ENCODE measurements at places on chromosomes 7 and 10.

DNA sequence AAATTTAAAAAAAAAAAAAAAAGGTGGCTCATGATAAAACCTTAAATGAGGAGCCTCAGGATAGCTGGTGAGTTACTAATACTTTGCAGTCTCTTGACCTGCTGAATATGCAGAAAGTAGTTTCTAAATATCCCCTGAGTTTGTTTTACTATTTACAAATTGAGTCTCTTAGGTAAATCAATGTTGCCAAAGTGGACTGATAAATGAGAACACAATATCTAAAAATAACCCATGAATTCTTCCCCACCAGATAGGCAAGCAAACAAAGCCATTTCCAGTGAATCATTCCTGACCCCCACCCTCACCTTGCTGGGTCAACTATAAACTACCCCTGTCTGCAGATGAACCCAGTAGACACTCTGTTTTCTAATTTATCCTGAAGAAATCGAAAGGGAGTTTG, 78.9 kb downstream of the GFRA1 start:
- DNase-seq: no peak

DNA sequence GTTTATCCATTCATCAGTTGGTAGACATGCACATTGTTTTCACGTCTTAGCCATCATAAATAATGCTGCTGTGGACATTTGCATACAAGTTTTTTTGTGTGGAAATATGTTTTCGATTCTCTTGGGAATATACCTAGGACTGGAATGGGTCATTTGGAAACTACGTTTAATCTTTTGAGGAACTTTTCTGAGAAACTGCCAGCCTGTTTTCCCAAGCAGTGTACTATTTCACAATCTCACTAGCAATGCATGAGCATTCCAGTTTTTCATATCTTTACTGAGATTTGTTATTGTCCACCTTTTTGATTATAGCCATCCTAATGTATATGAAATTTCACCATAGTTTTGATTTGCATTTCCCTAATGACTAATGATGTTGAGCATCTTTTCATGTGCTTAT, 95.7 kb upstream of the JAZF1 start:
- no peak for DNase-seq

- no peak for DNase-seq
Measured at GRCh38 chr7:15175152-15175551, 272.6 kb upstream of the DGKB start.

- DNase-seq: no peak
Measured at GRCh38 chr7:19772841-19773760, at the start of gene TMEM196. Gene TMEM196, minus strand, starts transcription at chr7:19773617. Its CDS starts 921 bp downstream, at chr7:19772696.

GRCh38 chr7:30929686-30930085, 18.0 kb downstream of the AQP1 start:
- DNase-seq: no peak

- DNase-seq: no peak
Measured at GRCh38 chr7:47355684-47356083, 226.2 kb downstream of the TNS3 start.

GRCh38 chr10:89771684-89772083, 70.3 kb downstream of the KIF20B start:
- DNase-seq: no peak

DNA sequence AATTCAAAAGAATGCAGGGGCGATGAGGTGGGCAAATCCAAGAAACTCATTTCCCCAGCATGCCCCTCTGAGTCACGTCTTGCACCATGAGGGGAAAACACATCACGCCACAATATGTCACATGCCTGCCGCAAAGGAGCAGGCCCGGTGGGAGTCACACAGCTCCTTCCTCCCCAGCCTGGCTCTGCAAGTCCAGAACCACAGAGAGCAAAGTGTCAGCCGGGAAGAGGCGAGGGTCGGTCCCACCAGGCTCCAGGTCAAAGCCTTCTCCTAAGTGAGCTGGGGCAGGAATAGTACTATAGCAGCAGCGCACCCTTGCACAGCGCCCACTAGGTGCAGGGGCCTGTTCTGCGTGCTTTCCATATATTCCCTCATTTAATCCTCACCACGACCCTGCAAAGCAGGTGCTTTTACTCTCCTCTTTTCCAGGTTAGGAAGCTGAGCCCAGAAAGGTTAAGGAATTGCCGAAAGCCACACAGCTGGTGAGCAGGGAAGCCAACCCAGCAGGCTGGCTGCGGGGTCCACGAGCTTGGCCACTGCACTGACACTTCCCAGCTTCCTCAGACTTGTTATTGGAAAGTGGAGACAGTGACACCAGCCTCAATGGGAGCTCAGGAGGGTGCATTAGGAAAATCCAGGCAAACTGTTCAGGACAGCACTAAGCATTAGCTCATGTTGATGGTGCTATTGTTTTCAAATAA, 94.0 kb upstream of the ZMIZ1 start:
- DNase-seq: peak; percentile 53

DNA sequence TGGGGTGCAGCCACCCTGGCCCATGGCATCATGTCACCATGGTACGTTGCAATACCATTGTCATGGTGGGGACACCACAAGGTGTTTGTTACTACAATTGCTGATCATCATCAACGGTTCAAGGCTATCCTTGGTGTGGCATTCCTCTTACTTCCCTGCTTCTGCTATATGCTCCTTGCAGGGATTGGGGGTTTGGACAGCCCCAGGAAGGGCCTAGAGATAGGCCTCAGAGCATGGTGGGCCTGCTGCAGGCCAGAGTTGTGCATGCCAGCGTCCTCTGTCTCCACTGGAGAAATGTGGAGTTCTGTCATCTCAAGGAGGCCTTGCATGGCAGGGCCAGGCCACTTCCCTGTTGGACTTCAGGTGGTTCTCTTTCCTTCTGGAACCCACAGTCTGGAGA, 234.6 kb upstream of the MKI67 start:
- DNase-seq: no peak

GRCh38 chr10:8181496-8182157, 127.1 kb downstream of the GATA3 start:
- no peak for DNase-seq

DNA sequence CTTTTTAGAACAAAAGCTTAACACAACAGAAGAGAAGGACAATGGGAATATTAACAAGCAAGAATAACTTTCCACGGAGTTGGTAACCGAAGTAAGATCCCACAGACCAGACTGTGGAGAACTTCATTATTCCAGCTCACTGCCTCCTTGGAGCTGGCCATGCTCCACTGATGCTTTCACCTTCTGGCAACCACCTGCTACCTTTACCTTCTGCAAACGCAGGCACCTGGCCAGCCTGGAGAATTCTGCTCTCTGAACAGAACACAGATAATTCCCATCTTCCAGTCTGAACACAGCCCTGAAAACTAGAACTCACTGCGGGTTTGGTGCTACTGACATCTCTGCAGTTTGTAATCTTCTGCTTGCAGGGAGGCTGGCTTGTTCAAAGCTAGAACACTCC, 66.5 kb downstream of the JAZF1 start:
- DNase-seq: no peak

DNA sequence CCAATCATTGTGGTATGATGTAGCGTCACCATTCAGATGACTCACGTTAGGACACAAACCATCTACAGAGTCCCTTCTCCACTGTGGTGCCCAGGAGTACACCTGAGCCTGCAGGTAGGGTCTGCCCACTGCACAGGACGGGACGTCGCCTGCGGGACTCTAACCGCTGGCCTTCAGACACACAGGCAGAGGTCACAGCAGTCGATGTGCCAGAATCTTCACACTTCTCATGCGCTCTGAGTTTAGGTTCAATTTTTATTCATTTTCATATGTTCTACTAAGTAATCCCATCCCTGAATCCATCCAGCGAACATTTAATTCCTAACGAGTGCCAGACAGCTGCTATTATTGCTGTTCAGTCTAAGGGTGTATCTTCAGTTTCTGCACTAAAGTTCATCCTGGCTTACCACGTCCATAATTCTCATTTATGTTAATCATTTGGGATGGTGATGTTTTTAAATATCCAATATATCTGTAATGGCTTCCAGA, 73.3 kb downstream of the CXCL12 start:
- no peak for DNase-seq

DNA sequence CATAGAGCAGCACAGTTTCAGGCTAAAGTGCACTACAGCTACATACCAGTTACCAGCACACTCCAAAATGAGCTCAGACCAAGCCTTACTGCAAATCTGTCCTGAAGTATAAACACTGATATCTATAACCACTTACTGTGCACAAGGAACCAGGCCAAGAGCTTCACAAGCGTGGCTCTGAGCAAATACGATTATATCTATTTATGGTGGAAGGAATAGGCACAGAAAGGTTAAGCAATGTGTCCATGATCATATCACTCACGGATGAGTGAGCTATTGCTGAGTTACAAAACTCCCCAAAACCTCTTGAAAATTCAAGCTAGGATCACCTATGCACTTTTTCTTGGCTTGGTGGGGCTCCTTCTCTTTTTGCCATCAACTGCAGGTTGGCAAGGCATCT, 84.9 kb downstream of the GPAM start:
- DNase-seq: no peak

DNA sequence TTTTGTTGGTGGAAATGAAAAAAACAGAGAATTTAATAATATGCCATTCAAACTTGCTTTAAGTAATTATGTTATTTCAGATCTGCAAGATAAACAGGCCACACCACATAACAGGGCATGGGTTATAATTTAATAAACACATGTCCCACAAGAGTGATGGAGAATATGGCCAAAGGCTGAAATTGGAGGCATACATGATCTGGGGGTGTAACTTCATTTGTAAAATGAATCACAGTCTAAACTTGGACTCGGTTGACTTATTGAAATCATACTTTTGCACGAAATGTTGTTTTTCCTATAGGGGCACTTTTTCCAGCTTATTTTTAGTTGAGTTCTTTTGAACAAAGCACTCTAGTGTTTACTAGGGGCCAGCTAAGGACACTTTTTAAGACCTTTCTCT, 151.6 kb downstream of the TMEM26 start:
- DNase-seq: no peak
